ENCODE measurements at places on chromosomes 11 and 22.
A peak's percentile ranks its signal among the peaks of the same experiment; 100 is the strongest.

- no peak for DNase-seq
These were observed 195.5 kb downstream of the C11orf91 start for GRCh38 chr11:33505093-33505492.

DNA sequence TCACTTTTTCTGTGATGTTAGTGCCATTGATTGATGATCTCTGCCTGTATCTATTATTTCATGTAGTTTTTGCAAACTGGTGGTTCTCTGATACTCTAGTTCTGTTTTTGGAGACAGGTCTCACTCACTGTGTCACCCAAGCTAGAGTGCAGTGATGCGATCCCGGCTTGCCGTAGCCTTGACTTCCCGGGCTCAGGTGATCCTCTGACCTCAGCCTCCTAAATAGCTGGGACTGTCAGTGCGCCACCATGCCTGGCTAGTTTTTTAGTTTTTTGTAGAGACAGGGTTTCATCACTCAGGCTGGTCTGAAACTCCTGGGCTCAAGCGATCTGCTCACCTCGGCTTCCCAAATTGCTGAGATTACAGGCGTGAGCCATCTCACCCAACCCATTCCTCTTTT lies 16.4 kb downstream of the TEAD1 start:
- DNase-seq = no peak

DNA sequence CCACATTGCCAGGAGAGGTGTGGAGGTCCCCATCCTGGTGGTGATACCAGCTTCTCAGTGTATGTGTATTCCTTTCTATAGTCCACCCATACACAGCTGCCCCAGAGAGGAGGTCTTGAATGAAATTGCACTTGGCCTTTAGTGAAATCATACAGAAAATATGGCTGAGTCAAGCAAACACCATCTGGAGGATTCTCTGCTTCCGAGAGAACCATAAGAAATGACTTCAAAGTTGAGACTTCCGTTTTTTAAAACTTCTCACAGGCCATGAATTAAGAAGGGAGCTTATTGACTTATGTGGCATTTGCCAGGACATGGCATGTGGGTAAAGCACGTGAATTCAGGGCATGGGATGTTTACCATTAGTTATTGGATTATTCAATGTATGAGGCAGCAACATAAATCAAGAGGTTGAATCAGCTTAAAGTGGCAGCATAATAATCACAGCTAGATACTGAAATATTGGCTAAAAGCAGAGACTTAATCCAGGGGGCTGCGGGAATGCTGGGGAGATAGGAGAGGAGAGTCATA lies 119.1 kb upstream of the MTNR1B start:
- DNase-seq = no peak

DNA sequence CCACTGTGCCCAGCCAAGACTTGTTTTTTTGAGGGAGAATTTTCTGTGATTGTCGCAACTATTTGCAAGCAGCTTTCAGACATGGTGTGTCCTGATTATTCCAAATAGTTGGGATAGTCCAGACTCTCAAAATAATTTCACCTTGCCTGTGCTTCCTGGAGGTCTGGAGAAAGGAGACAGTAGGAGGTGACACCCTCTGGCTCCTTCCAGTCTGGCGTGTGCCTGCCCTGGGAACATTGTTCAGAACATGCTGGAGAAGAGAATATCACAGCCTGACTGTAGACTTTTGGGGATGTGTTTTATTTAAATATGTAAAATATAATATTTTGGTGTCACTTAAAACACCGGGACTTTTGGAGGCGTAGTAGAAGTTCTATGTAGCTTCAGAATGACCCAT lies 14.9 kb downstream of the ZNRF3 start:
- no peak for DNase-seq

GRCh38 chr11:15897211-15897960 lies 459.0 kb downstream of the SOX6 start:
- no peak for DNase-seq

DNA sequence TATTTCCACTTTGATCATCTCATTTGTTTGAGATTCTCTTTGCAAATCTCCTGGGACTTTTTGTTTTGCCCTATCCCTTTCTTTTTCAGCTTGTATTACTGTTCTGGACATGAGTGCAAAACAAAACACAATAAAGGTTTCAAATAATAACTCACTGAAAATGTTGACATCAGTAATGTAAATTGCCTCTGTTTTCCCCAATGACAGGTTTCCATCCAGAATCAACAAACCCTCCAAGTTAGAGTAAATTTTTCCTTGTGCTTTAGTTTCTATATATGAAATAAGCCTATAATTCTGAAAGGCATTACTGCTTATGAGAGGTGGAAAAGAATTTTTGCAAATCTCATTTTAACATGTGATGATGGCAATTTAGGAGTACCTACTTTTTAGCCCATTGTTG lies 187.0 kb upstream of the ANO3 start:
- no peak for DNase-seq

GRCh38 chr22:26321469-26321913 lies 107.6 kb upstream of the ASPHD2 start:
- no peak for DNase-seq

- DNase-seq = peak; percentile 71
These were observed 1.0 kb downstream of the LMO1 start for GRCh38 chr11:8262552-8263108.

DNA sequence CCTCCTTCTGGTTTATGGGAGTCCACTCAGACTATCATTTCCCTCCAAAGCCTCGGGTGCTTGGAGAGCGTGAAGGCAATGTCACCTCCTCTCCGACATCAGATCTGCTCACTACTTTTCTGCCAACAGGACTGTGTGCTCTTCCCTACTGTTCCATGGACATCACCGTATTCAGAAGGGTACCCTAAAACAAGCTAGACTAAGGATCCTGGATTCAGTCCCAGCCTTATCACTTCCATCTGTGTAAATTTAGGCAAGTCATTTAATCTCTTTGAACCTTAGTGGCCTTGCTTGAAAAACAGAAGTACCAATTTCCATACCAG lies 78.2 kb downstream of the KCNC1 start:
- DNase-seq = no peak

DNA sequence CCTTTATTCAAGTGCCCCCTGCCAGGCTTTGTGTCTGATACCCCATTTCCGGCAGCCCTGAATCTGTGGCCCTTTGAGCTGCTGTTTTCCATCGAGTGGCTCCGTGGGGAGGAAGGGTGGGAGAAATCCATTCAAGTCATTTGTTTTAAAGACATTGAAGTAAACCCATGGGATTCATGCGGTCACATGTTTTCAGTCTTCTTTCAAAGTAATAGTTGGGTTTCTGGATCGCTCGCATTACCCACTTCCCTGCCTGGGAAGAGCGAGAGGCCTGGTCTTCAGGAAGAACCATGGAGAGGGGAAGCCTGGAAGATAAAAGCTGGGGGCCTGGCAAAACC lies 14.4 kb downstream of the DAGLA start:
- DNase-seq = no peak

DNA sequence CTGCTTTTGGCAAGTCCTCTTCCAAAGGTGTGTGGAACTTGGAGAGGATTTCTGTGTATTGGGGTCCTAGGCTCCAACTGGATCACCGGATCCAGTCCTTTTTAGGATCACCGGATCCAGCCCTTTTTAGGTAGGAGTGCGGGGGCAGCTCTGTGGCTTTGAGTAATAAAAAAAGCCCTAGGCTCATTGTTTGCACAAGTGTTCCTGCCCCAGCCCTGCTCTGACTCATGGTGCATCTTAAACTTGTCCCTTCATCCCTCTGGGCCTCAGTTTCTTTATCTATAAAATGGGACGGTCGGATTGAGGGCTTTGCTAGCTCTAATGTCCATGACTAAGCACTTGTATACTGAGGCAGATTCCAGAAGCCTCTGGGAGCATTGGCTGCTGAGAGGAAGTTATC lies 22.7 kb upstream of the CD44 start:
- no peak for DNase-seq

- DNase-seq = no peak
These were observed 365.4 kb downstream of the BRD1 start for GRCh38 chr22:49462291-49462690.

DNA sequence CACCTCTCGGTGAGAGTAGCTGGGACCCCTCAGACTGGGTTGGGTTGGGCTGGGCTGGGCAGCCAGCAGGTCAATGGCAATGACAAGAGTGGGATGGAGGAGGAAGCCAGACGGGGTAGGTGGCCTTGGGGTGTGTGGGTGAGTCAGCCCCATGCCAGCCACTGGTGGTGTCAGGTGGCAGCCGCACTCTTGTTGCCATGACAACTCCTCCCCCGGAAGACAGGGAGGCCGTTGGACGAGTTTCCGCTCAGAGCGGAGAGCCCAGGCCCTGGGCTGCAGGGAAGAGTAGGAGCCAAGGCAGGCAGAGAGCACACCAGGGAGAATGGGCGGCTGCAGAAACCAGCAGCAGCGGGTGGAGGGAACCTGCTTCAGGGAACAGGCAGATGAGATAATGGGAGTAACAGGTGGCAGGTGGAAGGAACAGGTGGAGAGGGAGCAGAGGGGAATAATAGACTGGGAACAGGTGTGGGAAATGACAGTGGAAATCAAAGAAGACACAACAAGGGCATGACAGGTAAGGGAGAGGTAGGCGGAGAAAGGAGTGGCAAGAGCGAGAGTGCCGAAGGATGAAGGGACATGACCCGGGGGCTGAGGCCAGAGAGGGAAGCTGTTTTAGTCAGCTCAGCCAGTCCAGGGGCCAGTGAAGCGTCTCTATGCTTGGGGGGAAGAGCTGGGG lies 8.7 kb downstream of the SPTBN2 start:
- DNase-seq = no peak

DNA sequence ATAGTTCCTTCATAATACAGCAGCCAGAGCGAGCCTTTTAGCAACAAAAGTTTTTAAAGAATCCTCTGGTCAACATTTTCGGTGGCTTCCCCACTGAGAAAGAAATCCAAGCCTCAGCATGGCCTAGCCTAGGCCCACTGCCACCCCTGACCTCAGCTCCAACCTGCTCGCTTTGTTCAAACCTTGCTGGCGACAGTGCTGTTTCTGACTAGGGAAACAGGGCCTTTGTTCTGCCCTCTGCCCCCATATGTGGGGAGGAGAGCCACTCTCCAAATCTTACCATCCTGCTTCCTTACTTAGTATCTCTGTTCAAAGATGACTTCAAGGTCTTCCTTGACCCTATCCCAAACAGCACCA lies 95.8 kb downstream of the CCDC83 start:
- no peak for DNase-seq

- DNase-seq = no peak
These were observed 43.3 kb downstream of the ARRB1 start for GRCh38 chr11:75308116-75308515.

GRCh38 chr11:88521799-88522201 lies 184.3 kb upstream of the CTSC start:
- no peak for DNase-seq

Data from coronary artery (tissue), 2 donors.